Smooth muscle cell of the brain vasculature (primary cell): ENCODE measurements at places on chromosomes 2 and 18.

DNA sequence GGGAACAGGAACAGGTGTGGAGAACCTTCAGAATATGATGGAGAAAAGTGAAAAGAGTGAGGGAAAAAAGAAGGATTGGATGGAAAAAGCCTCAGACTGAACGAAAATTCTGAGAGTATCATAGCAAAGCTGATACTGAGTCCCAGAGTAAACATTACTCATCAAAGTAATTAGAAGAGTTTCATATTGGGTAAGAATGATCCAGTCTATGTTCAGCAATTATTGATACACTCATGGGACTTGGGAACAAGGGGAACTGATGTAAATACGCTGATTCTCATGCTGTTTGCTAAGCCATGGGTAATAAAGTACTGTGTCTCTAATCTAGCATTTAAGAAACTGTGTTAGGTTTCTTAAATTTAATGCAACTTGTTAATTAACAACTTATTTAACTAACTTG, 219.9 kb upstream of the NOL4 start:
- DNase-seq, result no peak

DNA sequence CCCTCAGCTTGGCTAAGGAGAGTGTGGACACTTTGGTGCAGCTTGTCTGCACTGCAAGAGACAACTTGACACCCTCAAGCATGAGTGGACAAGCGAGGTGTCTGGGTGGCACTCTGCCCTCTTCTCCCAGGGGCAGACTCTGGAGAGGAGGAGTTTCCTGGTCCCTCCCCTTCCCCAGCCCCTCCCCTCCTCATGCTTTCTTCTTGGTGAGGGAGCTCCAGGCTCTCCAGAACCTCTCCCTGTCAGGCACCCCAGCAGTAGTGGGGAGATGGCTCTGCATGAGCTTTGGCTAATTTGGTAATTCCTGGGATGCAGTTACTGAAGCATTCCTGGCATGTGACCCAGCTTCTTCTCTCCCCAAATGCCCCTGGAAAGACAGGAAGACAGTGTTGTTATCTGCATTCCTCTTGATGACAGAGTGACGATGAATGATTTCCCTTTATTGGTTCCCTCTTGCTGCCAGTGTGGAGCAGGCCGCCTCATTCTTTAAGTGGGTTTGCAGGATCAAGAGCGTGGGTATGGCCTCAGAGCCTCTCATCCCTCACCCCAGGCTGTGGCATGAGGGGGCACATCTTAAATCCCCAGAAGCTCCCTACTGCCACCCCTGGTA, 89.2 kb downstream of the STPG4 start:
- no peak for DNase-seq

DNA sequence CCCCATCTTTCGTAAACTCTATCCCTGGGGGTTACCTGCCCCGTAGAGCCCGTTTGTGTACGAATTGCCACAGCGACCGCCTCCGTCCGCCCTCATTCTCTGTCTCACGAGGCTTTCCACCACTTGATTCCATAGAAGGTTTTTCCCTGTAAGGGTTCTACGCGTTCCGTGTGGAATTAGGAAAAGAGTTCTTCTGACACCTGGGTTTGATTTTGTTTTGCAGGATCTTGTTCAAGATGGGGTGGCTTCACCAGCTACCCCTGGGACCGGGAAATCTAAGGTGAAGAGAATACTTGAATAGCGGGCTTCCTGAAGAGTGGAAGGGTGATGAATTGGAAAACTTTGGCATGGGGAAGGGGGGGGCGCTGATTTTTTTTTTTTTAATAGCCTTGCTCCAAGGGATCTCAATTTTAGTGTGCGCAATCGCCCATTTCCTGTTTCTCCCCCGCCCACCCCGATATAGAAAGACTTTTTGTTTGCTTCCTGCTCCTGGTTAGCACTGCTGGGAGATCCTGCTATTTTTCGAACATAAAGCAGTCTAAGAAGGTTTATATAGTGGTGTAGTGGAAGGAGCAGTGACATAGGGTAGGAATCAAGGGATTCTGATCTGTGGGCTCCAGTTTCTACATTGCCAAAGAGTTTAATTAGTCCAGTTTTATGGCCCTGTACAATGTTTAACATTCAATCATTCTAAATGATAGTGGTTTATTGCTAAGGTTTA, 564 bp downstream of the GCC2 start:
- peak; percentile 6 for DNase-seq

DNA sequence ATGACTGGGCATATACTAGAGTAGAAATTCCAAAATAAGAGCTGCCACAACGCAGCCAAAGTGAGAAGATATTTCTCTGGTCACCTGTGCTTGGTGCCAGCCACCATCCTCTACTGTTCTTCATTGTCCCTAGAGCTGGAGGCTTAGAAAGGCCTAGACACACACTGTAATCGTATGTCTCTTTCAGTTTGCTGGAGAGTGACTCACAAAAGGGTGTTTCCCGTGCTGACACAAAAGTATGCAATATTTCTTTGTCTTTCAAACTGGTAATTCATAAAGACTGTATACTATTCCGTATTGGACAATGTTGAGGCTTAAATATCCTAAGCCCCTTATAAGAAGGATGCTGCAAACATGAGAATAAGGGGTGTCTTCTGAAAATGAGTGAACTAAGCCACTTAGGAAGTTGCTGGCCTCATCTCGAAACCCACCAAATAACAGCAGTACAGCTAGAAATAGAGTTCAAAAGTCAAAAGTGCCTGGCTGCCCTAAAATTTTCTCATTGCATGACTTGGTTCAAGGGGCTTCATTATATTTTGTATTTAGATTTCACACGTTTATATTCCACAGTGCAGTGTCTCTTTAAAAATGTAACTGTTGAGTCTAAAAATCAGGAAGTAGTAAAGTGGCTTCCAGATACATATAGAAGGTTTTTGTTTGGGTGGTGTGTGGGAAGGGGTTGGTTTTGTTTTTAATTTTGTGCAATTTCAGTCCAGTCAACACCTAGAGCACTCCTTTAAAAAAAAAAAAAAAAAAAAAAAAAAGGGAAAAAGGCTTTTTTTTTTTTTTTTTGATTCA, 601.1 kb downstream of the ARHGAP15 start:
- DNase-seq, result no peak

- DNase-seq, result no peak
Observed at GRCh38 chr2:75340560-75340959, 141.2 kb upstream of the TACR1 start.

- no peak for DNase-seq
Observed at GRCh38 chr2:190583507-190584337, 49.2 kb upstream of the NEMP2 start.

DNA sequence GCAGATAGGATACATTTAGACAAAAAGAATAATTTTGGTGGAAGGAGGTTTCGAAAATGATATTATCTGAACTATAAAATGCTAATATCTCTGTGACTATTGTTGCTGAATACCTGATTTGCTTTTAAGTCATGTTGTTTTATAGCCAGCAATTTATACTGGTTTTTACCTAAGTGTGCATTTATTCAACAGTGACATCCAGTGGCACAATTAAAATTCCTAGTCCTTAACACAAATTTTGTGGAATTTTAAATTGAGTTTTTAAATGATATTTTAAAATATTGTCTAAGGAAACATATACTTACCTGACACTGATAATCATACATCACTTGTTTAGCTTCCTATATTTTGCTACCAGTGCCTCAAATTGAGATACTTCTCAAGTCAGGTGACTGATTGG, 144.8 kb downstream of the ARHGAP28 start:
- DNase-seq, result no peak

DNA sequence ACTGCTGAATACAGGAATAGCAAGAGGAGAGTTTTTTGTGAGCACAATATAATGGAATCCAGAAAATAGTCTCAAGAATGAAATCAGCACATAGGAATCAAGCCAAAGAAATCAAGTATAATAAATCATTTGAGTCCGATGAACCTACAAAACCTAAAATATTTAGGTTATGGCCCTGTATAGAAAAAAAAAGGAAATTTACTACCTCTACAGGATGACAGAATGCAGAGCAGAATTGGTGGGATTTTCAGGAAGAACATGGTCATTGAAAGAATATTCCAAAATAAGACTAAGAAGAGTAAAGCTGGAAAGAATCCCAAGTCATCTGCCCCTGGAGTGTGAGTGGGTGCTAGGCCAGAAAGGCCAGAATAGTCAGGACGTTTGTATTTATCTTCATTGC, 1041.2 kb upstream of the CDH2 start:
- DNase-seq, result no peak

DNA sequence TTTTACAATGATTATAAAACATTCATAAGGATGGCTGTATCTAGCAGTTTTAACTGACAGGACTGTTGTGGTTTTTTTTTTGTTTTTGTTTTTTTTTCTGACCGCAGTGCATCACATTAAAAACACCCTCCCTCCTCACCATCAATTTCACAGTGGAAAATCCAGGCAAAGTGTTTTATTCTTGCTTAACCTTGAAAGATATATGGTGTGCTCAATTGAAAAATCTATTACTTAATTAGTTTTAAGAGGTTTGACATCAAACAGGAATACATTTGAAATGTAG, 250.7 kb downstream of the DLGAP1 start:
- DNase-seq, result no peak

DNA sequence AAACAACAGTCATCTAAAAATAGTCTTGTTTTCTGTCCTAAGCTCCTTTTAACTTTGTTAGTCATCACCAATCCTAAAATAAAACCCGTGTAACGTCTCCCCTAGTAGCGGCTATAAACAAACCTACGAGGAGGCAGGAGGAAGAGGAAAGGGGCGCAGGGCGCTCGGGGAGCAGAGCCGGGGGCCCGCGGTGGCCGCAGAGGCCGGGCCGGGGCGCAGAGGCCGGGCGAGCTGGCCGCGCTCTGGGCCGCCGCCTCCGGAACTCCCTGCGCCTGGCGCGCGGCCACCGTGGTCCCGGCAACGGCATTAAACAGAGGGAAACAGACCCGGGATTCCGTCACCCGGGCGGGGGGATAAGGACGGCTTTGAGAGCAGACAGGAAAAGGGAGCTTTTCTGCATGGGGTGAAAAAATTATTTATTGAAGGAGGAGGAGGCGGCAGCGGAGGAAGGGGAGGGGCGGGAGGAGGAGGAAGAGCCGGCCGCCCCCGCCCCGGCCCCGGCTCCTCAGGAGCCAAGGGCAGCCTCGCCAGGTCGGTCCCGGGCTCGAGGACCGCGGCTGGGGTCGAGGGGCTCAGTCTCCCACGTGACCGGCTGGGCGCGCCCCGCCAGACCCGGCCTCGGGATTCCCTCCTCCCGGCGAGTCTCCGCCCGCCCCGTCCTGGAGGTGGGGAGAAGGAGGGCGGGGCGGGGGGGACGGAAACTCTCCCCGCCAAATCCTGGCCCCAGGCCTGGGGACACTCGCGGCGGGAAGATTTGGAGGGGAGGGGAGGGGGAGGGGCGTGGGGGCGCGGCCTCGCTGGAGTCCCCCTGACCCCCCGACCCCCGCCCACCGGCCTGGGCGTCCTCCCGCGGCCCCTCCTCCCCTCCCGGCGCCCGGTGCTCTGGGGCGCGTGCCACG, 1.8 kb upstream of the NFATC1 start:
- no peak for DNase-seq

DNA sequence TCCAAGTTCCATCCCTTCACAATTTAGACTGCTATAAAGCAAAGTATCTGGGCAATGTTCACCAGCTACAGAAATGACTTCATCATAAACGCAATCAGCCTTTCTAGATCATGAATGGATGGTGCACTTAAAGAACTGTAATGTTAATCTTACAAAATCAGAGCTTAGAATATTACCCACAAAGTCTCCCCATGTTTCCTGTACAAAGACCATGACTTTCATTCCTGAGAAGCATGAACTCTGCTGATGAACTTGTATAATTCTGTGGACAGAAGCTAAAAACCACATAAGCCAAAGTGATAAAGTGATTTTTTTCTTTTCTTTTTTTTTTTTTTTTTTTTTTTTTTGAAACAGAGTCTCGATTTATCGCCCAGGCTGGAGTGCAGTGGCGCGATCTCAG, 53.3 kb downstream of the C1D start:
- no peak for DNase-seq

- no peak for DNase-seq
Observed at GRCh38 chr2:193072647-193073046, 877.9 kb upstream of the TMEFF2 start.

- DNase-seq, result no peak
Observed at GRCh38 chr2:168538133-168538532, 82.1 kb downstream of the CERS6 start.

DNA sequence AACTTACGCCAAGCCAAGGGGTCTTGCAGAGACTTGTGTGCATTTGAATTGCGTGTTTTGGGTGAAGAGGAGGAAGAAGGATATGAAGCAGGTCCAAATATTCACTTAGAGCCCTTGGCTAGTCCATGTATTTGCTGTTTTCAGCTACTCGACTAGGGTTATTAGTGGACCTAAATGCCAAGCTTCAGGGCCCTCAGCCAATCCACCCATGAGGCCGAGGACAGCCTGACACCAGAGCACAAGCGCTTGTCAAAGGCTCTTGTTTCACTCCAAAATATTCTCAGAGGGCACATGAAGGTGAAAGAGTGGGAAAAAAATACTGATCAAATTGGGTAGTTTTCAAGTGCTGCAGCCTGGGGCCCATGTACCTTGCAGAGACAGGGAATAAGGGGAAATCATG, 174.8 kb upstream of the ACAA2 start:
- no peak for DNase-seq

DNA sequence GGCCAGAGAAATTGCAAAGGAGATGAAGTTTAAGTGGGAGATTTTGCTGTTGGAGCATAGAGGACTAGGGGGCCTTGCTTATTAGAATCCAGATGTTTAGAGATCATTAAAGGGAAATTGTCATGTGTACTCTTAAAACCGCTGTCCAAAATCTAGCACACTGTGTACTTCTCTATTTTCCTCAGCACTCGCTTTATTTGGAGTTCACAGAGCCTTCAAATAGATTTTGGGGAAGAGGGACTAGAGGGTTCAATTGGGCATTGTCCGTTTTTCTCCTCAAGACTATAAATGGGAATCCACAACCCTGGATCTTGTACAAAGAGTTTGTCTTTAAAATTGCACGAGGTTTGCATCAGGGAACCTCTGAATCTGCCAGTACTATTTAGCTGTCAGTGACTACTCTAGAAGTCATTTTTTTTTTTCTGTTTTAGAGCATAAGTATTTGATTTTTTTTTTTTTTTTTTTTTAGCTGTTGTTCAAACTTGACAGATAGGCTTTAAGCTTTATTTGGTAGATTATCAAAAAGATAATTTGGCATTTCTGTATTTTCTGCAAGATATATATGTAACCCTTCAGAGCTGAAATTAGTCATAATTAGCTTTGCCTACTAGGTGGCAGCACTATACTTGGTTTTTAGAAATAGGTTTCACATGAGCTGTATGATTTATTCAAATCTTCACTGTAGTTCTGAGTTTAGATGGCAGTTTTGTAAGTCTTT, 14.2 kb downstream of the PMS1 start:
- no peak for DNase-seq

GRCh38 chr2:53629501-53629900, 138.1 kb upstream of the CHAC2 start:
- DNase-seq, result no peak

GRCh38 chr2:17800219-17800618, 16.0 kb upstream of the MSGN1 start:
- peak; percentile 6 for DNase-seq

DNA sequence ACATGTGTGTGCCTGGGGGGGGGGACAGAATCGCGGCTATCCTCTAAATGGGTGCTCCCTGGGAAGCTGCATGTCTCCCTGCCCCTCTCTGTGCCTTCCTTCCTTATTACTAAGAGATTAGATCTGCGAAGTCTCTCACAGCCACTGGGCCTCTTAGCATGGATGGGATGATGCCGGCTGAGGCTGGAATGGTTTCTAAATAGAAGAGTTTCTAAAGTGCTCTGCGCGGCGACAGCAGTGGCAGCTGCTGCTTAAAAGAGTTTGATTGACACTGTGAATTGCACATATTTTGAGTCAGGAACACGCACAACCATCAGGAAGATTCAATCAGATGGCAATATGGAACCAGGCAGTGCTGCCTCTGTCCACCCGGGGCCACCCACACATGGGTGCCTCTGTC, 163.8 kb downstream of the CLIP4 start:
- no peak for DNase-seq

GRCh38 chr2:202406445-202406978, 30.4 kb downstream of the BMPR2 start:
- no peak for DNase-seq
